ENCODE measurements at places on chromosomes 13 and 19.

DNA sequence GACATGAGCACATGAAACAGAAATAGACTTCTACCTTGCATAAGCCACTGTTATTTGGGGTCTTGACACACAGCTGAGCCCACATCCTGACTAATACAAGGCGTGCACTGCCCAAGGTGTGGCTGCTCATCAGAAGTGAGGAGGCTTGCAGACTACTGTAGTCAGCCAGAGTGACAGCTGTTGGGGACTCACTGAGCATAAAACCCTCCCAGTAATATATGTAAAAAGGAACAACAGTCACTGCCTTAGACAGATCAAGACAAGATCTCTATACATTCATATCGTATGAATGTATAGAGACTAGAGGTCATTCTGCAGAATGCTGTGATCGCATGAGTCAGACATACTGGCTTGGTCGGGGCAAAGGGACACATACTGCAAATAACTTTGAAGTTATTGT lies 4.1 kb upstream of the C1QTNF9B start:
- DNase-seq = no peak

- no peak for DNase-seq
Measured at GRCh38 chr19:18671303-18672043, 12.0 kb upstream of the CRTC1 start.

DNA sequence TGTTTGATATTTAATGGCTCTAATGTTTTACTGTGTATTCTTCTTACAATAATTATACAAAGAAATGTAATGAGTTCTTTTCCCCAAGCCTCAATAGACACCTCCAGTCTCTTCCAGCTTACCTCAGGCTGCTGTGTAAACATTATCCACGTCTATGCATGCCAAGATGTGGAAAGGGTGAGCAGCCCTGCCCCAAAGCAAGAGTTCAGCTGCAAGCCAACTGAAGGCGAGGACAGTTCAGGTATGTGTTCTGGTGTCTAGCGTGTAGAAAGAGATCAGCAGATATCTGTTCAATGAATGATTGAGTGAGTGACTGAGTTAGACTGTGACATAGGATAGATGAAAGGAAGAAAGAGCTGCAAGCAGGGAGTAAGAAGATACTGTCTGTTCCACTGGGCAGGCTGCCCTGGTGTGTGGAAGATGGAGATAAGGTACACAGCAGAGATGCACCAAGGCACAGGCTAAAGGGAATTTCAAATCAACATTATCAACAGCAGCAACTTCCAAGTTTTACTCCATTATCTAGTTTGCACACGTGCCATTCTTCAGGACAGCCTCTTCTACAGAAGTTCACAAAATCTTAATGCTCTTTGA lies 66.0 kb downstream of the LATS2 start:
- DNase-seq = no peak

GRCh38 chr13:25844559-25845434 lies 207.0 kb downstream of the SHISA2 start:
- no peak for DNase-seq

DNA sequence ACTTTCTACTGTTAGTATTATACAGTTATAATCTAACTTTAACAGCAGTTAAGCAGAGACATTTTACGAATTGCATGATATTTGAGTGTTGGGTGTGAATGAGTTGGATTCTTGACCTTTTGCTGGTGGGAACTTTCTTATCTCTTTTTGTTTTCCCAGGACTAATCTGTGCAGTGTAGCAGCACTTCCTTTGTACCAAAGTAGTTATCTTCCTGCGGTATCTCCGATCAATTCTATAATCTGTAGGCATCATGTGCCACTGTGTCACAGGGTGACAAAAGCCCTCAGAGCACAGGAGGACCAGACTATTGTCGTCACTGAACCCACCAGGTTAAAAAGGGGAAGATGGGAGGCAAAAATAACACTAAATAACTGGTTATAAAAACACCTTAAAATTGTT lies 823.5 kb downstream of the GPC5 start:
- no peak for DNase-seq

- no peak for DNase-seq
Measured at GRCh38 chr13:20796791-20797508, 23.2 kb upstream of the EEF1AKMT1 start.

GRCh38 chr13:66774046-66774445 lies 456.1 kb downstream of the PCDH9 start:
- no peak for DNase-seq

- DNase-seq = no peak
Measured at GRCh38 chr13:60431108-60431700, 34.2 kb downstream of the TDRD3 start.

- DNase-seq = peak; percentile 35
Measured at GRCh38 chr19:40752257-40752781, 1.3 kb downstream of the SNRPA start.

DNA sequence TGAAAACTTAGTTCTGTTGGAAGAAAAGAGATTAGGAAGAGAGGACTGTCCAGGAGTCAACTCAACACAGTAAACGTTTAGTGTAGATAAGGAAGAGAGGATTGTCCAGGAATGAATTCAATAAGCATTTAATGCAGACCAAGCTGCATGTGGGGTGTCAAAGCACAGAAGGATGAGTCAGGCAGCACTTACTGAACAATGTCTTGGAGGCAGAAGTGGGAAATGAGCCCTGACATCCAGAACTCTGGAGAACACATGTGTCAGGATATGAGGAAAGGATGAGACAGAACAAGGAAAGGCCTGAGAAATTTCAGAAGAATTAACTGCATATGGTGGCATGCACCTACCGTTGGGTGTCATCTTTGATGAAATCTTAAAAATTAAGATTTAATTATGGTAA lies 429.2 kb upstream of the HTR2A start:
- no peak for DNase-seq

DNA sequence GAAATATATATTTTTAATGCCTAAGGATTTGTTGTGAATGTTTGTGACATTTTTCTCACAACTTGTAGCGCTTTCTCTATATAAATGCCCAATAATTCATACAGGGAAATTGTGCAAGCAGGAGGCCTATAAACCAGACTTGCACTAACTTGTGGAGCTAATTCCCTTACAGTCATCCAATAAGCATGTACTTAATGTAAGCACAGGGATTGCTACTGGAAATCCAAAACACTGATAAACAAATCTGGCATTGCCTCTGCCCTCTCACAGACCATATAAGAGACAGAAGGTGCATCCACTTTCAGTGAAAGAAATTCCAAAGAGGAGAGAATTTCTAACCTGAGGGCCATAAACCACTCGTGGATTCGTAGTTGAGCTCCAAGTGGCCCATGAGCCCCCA lies 518.8 kb downstream of the MYO16 start:
- no peak for DNase-seq

GRCh38 chr13:20424949-20425348 lies 100.7 kb downstream of the CRYL1 start:
- DNase-seq = no peak

DNA sequence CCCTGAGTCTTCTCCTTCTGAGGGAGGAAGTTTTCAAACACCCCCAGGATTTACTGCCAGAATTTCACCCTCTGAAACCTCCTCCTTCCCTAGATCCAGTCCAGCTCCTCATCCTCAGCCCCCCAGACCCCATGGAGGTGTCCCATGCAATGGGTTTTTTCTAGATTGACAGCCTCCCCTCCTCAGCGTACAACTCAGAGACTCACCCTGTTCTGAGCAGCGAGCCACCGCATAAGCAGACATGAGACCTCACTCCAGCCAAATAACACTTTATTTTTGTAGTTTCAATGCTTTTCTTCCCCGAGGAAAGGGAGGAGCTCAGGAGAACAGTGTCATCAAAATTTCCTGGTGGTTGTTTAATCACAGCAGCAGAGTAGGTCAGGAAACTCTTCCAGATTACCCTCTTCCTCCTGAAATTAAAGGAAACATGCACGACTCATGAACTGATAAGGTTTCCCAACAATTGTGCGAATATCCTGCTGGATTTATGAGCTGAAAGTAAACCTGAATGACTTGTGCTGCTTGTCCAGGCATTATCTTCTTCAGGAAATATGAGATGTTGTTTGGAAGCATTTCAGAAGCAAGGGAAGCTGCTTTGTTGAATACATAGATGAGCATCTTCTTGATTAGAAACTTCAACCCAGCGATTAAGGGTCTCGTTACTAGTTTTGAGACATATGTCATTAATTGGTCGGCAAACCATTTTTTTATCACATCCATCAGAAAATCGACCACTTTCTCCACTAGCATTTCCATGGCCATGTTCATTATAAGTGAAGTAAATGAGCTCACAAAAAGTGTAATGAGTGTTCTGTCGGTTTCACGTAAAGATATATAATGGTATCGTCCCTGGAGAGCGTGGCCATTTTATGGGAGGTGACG lies 36.2 kb downstream of the ERICH4 start:
- DNase-seq = no peak

DNA sequence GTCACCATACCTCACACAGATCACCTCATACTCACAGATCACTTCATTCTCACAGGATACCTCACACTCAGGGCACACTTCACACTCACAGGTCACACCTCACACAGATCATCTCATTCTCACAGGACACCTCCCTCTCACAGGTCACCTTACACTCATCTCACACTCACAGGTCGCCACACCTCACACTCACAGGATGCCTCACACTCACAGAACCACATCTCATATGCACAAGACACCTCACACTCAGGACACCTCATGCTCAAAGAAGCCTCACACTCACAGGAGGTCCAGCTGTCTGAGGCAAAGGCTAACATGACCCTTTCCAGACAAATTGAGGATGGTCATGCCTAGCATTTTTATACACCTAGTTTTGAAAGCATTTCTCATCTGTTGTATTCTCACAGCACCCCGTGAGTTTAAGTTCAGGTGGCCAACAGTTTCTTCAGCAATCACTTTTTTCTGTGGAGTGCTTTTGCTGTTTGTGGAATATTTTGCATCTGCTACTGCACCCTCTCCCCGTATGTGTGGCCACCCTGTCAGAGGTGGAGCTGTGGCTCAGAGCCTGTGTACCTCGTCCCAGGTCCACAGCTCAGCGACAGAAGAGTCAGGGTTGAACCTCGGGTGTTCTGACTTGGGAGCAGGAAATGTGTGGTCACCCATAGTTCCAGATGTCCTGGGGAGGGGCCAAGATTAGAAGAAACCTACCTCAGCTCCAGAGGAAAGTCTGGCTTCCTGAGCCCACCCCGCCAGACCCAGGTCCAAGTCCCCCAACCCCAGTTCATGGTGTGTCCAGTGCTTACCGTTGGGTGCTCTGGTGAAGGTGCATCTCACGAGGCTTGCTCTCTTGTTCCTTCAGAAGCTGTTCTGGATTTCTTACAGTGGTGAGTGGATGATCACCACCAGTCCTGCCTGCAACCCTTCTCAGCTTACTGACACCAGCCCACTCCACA lies 7.6 kb downstream of the F7 start:
- no peak for DNase-seq

- DNase-seq = peak; percentile 60
Measured at GRCh38 chr19:54029930-54030490, 33.7 kb downstream of the VSTM1 start.

GRCh38 chr19:43554317-43554895 lies 20.9 kb downstream of the XRCC1 start:
- no peak for DNase-seq

GRCh38 chr13:50809133-50810090 lies 34.1 kb downstream of the DLEU7 start:
- DNase-seq = no peak

GRCh38 chr13:81874681-81875661 lies 1534.0 kb upstream of the SPRY2 start:
- no peak for DNase-seq

GRCh38 chr19:44613295-44614178 lies at the start of gene IGSF23:
Gene IGSF23 (plus strand): TSS chr19:44613563. CDS start chr19:44613646, 83 bp downstream.
- no peak for DNase-seq
